ENCODE measurements at places on chromosomes 12 and 14. TPM values are rescaled to one million over a fixed set of nuclear protein-coding genes. Genes with fewer than 3 reads are reported as not detected.

DNA sequence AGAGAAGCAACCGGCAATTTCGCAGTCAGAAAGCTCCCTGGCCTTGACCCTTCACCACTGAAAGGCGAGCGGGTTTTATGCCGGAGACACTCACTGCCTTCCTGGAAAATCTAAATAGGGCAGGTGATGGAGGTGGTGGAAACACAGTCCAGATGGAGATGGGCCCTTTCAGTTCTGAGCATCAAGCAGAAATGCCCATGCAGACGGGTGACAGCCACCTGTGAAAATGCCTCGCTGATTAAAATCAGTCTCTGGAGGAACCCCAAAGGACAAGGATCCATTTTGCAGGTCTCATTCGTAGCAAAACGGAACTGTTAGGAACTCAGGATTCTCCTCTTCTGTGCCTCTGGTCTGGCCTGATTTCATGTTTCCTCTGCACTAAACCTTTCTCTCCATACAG lies 74.2 kb downstream of the FZD10 start:
- H3K27me3 ChIP-seq: no peaks in the 10 kb centered on the region
- no peak overlapping the region for H3K27ac ChIP-seq
- H3K36me3 ChIP-seq: no peaks in the 10 kb centered on the region
- no peak for DNase-seq

GRCh38 chr14:99821519-99822508 lies 28.6 kb downstream of the EML1 start:
- no peaks in the 10 kb centered on the region for H3K4me1 ChIP-seq
- H3K4me3 ChIP-seq: no peak overlapping the region
- H3K36me3 ChIP-seq: no peaks in the 10 kb centered on the region
- DNase-seq: no peak
- no peak overlapping the region for H3K27ac ChIP-seq

DNA sequence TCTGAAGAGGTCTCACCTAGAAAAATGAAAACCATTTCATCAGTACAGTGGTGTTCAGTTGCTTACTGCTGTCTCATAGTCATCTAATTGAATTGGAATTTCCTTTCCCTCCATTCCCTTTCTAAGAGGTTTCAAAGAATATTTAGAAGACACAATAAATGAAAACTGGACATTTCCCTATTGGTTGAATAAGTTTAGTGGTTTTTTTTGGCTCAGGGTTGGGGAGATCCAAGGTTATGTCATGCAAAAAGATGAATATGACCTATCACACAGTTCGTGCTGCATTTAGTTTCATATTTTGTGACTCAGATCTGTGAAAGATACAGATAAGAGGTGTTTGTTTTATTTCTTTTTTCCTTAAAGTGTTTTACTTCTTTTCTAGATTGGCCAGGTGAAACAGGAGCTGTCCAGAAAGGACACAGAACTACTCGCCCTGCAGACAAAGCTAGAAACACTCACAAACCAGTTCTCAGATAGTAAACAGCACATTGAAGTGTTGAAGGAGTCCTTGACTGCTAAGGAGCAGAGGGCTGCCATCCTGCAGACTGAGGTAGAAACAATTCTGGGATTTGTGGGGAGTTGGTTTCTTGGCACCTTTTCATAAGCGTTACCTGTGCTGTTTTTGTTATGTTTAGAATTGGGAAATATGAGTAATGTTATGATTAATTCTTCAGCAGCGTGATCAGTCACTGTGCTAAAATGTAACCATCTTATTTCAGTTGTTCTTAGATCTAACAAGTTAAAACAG lies 124.6 kb downstream of the ERC1 start:
- DNase-seq: no peak
- no peak overlapping the region for H3K4me3 ChIP-seq
- H3K4me1 ChIP-seq: no peaks in the 10 kb centered on the region

- no peaks in the 10 kb centered on the region for H3K4me1 ChIP-seq
- DNase-seq: no peak
- peaks cover 10% of the 10 kb centered on the region for H3K36me3 ChIP-seq
- no peaks in the 10 kb centered on the region for H3K27me3 ChIP-seq
- H3K27ac ChIP-seq: peak overlapping the region; percentile 99
Observed at GRCh38 chr14:68908803-68909202, 70.3 kb downstream of the ACTN1 start.

GRCh38 chr14:75249251-75249957 lies 29.2 kb upstream of the FOS start:
- peak overlapping the region; percentile 49 for H3K27ac ChIP-seq
- peaks cover 13% of the 10 kb centered on the region for H3K4me1 ChIP-seq
- H3K27me3 ChIP-seq: no peaks in the 10 kb centered on the region
- H3K4me3 ChIP-seq: no peak overlapping the region
- no peaks in the 10 kb centered on the region for H3K36me3 ChIP-seq

DNA sequence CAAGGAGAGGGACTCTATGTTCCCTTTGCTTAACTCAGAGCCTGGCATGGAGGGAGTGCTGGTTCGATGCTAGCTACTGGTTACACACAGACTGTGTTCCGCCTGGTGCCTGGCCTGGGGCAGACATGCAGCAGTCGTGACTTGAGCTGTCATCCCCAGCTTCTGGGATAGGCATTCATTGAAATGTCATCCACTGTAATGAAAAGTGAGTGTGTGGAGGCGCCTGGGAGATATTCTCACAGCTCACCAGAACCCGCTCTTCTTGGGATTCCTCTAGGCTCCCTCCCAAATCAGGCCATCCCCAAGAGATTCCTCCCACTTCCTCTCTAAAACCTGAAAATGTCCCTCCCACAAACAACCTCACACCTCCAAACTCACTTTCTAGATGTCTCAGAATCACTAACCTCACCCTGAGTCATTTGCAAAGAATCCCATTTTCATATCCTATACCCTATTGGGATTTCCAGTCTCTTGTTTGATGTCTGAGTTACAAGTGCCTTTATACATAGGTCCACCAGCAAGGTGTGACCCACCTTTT lies 82.8 kb downstream of the CRACR2A start:
- no peaks in the 10 kb centered on the region for H3K36me3 ChIP-seq
- DNase-seq: no peak
- H3K4me1 ChIP-seq: no peaks in the 10 kb centered on the region
- H3K27me3 ChIP-seq: no peaks in the 10 kb centered on the region

DNA sequence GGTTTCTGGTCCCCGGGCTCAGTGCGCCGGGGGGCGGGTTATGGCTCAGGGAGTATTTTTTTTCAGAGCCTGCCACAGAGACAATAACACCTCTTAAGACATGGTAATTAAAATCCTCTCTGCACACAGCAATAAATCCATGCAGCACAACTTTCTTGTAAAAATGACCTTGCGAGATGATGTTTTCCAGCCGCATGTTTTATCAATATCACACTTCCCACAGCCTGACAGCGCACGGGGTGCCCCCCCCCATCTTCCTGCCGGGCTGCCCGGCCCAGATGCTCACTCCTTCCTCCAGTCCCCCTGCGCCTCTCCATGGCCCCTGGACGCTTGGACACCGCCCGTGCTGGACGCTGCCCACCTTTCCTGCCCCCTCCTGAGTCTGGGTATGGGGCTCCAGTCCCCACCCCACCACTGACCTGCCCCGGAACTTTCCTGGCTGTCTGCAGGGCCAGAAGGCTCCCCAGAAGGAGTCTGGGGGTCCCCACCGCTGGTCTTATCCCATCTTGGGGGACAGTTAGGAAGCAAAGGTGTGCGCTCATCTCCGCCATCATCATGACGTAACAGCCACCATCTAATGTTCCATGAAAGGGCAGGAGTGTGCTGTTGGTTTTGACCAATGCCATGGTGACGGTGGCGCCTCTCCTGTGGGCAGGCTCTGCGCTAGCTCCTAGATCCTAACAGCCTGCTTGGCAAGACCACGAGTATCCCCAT lies 182.9 kb downstream of the KIF26A start:
- H3K36me3 ChIP-seq: no peaks in the 10 kb centered on the region
- no peak for DNase-seq

The ATP2B1 gene
- total RNA-seq: 235 TPM

Measured in transverse colon (tissue), 4 donors.